ENCODE measurements at places on chromosomes 4 and X.

DNA sequence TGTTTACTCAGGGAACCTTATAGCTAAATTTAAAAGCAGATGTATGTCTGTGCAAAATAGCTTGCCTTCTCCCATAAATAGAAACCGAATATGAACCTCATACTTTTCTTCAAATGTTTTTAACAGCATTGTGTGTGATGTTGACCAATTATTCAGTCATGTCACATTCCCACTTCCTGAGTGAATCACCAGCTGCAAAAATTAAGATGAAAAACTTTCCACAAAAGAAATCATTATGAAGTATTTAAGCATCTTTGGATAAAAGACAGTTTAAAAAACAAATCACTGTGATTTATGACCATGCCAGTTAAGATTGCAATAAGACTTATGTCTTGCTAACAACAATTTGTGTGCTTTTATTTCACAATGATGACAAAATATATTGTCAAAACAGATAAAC lies 220.1 kb downstream of the PDGFC start:
- DNase-seq: no peak

- no peak for DNase-seq
Observed at GRCh38 chr4:12186526-12186925, 757.8 kb upstream of the HS3ST1 start.

GRCh38 chr4:22496165-22496813 lies 19.6 kb downstream of the ADGRA3 start:
- no peak for DNase-seq

DNA sequence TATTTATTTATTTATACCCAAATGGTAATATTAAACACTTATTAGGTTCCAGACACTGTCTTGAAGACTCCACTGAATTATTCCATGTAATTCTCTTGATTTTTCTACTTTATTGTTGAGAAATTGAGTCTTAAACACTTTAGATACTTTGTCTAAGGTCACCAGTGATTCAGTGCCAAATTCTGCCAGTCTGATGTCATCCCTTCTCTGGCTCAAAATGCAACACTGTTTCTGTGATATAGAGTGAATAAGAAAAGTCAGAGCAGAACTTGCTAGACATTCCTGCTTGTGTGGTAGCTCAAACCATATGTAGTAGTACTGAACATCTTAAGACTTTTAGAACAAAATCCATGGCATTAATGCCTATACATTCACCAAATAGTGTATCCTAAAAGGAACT lies 164.3 kb downstream of the GABRB1 start:
- DNase-seq: no peak

- DNase-seq: no peak
Observed at GRCh38 chrX:37829721-37830120, 17.6 kb downstream of the DYNLT3 start.

- no peak for DNase-seq
Observed at GRCh38 chr4:151952711-151953254, 192.0 kb upstream of the GATB start.

DNA sequence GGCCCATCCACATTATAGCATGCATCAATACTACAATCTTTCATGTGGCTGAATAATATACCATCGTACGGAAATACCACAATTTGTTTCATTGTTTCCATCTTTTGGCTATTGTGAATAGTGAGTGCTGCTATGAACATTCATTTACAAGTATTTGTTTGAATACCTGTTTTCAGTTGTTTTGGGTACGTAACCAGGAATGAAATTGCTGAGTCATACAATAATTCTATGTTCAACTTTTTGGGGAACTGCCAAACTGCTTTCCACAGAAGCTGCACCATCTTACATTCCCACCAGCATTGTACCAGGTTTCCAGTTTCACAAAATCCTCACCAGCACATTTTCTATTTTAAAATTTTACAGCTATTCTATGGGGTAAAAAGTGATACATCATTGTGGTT lies 28.5 kb upstream of the MANBA start:
- no peak for DNase-seq

- no peak for DNase-seq
Observed at GRCh38 chrX:22534643-22535042, 261.9 kb downstream of the CBLL2 start.

GRCh38 chrX:119036107-119037029 lies 36.4 kb upstream of the CT47C1 start:
- no peak for DNase-seq

DNA sequence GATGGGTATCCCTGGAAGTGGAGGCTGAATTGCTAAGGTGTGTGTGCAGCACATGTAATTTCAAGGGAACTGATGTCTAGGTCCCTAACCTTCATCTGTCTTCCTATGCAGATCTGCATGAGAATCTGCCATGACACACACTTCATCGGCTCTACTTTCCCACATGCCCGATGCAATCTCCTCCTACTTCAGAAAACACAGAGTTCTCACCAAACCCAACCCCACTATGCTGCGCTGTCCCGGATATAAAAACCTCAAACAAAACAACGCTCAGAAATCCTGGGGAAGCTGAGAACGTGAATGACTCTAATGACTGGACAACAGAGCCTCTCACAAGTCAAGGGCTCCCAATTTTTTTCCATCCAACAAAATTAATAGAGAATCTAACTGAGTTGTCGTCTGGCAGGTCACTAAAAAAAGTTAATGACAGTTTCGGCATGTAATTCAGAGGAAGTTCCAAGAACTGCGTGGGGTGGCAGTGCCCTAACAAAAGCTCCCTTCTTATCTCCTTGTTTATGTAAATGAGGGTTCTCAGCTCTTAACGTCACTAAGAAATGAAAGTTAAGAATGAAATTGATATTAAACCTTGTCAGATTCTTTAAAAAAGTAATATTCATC lies 39.0 kb downstream of the STX18 start:
- DNase-seq: peak; percentile 18

DNA sequence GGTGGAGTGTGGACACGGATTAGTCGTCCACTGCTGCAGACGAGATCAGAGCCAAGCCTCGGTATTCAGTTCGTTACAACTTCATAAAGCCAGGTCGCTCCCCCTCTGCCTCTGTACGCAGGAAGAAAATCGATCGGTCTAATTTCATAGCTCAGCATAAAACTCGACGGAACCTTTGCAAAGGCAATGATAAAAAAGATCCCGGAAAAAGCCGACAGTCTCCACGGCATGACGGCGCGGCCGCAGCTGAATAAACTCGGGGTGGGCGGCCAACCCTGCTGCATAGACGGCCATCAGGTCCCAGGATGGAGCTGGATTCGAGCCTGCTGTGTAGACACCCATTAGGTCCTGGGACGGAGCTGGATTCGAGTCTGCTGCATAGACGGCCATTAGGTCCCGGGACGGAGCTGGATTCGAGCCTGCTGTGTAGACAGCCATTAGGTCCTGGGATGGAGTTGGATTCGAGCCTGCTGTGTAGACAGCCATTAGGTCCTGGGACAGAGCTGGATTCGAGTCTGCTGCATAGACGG lies 113.8 kb upstream of the PPP2R3B start:
- DNase-seq: no peak

DNA sequence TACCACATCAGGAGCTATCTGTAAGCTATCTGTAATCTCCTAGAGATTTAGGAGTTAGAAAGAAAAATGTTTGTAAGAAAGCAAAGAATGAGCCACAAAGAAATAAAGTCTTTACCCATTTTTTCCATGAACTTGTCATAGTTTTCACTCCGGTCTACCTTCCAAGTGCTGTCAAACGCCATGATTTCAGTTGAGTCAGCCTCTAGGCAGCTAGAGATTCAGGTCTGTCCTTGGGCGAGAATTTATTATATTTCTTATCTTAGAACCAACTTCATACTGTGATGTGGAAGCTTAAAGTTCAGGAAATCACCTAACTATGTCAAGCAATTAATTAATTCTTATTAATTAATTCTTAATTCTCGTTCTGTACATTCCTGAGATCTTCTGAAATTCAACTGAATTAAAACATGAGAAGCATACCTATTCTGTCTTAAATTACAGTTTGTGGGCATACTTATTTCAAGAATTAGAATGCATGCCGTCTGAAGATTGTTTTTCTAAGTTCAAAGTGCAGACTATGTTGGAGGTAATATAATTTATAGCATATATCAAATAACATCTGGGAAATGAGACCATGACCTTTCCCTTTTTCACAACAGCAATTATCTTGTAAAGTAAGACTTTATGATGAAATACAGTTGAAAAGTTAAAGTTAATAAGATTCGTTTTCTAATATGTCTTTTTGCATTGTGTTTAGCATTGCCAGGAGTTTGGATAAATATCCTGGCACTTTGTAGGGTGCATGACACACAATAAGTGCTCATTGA lies at the start of gene FABP2:
TSS of gene FABP2 (minus strand) at position 218 of the 767 bp plus-strand sequence. CDS start at position 182, 36 bp downstream.
- DNase-seq: no peak

DNA sequence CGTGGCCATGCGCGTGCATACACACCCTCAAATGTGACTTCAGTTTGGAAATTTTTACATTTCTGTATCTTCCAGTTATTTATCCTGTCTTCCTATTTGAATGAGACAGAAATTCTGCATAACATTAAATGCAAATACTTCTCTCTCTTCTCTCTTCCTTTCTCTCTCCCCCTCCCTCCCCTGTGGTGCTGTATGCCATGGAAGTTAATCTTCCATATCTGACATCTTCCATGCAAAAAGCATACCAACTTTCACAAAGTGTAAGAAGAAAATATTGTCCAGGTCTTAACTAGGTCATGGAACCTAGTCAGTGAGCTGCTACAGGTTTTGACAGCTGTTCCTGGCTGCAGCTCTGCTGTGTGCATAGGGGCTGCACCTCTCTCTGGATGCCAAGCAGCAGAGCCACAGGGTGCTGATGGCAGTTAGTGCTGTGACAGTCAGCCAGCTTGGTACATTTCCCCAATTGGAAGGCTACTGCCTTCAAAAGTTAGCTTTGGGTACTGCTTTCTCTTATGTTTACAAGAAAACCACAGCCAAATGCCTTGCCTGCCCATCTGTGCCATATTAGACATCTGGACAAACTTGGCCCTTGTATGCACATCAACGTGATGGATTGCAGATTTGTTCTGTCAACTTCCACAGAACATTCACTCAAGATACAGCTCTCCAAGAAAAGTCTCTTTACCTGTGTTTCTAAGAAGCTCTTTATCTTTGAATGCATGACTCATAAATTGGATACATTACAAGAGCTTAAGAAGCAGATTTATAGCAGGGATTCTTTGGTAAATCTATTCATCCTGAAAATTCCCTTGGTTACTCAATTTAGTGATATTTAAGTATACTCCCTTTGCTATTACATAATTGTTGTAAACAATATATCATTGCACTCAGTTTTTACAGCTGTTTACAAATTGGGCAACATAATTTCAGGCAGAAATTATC lies 623.8 kb downstream of the EPHA5 start:
- no peak for DNase-seq

DNA sequence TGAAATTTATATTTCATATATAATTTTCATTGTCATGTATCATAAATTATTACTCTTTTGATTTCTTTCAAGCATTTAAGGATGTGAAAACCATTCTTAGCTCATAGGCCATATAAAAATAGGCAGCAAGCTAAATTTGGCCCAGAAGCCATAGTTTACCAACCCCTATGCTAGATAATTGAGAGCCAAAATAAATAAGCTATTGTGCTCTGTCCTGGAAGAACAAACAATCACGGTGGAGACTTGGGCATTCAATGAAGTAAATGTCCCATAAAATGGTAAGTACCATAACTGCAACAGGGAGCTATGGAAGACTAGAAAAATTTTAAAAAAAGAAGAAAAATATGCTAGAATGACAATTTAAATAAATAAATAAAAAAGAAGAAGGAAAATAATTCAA lies 60.9 kb upstream of the PACRGL start:
- DNase-seq: no peak
